H9 (cell line): ENCODE measurements at places on chromosomes 2 and 18. TPM values are rescaled to one million over a fixed set of nuclear protein-coding genes. Genes with fewer than 3 reads are reported as not detected.

DNA sequence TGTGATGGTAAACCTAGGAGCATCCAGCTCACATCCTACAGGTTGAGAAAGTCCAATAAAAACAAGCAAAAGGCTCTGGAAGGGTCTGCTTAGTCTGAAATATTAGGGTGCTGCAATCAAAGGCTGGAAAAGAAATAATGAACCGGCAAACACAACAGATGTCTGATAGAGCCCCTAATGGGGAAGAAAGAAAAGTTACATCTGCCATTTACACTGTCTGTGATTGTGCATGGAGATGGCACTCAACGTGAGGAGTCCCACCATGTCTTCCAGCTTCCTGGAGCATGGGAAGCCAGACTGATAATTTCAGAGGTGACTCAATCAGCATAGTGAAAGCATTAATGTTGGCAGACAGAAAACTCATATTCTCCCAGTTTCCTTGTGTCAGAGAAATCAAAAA is 307.8 kb downstream of the EPHA4 start:
- no peaks in the 10 kb centered on the region for H3K36me3 ChIP-seq
- H3K4me3 ChIP-seq, result no peak overlapping the region
- H3K4me1 ChIP-seq, result no peaks in the 10 kb centered on the region
- H3K27ac ChIP-seq, result no peak overlapping the region
- H3K27me3 ChIP-seq, result no peaks in the 10 kb centered on the region

DNA sequence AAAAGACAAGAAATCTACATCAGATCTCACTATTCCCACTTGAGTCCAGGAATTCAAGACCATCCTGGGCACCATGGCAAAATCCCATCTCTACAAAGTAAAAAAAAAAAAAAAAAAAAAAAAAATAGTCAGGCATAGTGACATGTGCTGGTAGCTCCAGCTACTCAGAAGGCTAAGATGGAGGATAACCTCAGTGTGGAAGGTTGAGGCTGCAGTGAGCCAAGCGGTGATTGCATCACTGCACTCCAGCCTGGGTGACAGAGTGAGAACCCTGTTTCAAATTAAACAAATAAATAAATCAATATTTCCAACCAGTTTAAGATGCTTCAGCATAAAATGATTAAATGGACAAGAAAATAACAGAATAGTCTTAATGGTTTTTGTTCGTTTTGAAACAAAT is 197.4 kb downstream of the DSEL start:
- no peaks in the 10 kb centered on the region for H3K36me3 ChIP-seq
- H3K4me1 ChIP-seq, result no peaks in the 10 kb centered on the region
- DNase-seq, result no peak

GRCh38 chr18:13399511-13399910 is 181.0 kb downstream of the LDLRAD4 start:
- no peaks in the 10 kb centered on the region for H3K36me3 ChIP-seq
- no peaks in the 10 kb centered on the region for H3K4me1 ChIP-seq
- no peak overlapping the region for H3K4me3 ChIP-seq

DNA sequence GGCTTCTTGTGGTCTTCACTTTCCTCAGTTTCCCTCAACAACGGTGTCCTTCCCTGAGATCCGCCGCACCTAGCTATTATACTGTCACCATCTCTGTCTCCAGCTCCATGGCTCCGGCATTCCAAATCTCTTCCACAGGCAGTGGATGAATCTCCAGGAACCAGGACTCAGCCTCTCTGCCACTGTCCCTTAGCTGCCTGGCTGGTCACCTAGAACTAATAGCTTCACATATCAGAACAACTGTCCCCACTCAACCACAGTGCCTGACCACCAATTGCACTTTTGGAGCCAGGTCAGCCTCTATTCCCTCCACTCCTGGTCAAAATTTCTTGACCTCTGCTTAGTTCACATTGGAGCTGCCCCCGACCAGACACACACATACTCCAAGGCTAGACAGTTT is 38.1 kb upstream of the AFF3 start:
- H3K36me3 ChIP-seq, result no peaks in the 10 kb centered on the region
- H3K4me3 ChIP-seq, result no peak overlapping the region
- peaks cover 7% of the 10 kb centered on the region; the same call in 1 of the 2 replicates for H3K27me3 ChIP-seq
- peak; percentile 15 for DNase-seq
- H3K27ac ChIP-seq, result no peak overlapping the region
- peaks cover 3% of the 10 kb centered on the region; the same call in 1 of the 2 replicates for H3K4me1 ChIP-seq

GRCh38 chr18:48728204-48728833 is 189.5 kb downstream of the CTIF start:
- H3K4me1 ChIP-seq, result no peaks in the 10 kb centered on the region
- no peaks in the 10 kb centered on the region for H3K36me3 ChIP-seq
- no peak for DNase-seq
- no peak overlapping the region for H3K27ac ChIP-seq

Gene MYO3B
- total RNA-seq, result 0.63 and 0.86 TPM in 2 replicates
